ENCODE measurements at places on chromosomes 1 and 21. TPM values are rescaled to one million over a fixed set of nuclear protein-coding genes. Genes with fewer than 3 reads are reported as not detected.

SAMD13 gene
- 3.7 TPM for total RNA-seq

MYOG gene
- not detected for total RNA-seq

SYF2 gene
- 32.5 TPM for total RNA-seq

SIM2 gene
- 1.4 TPM for total RNA-seq

- peak; percentile 54 for DNase-seq
Measured at GRCh38 chr1:59146651-59147358, 150.1 kb upstream of the FGGY start.

- DNase-seq, result no peak
Measured at GRCh38 chr1:184061396-184062003, 10.0 kb downstream of the TSEN15 start.

GRCh38 chr1:226650236-226650841 is 88.7 kb downstream of the ITPKB start:
- no peak for DNase-seq

DNA sequence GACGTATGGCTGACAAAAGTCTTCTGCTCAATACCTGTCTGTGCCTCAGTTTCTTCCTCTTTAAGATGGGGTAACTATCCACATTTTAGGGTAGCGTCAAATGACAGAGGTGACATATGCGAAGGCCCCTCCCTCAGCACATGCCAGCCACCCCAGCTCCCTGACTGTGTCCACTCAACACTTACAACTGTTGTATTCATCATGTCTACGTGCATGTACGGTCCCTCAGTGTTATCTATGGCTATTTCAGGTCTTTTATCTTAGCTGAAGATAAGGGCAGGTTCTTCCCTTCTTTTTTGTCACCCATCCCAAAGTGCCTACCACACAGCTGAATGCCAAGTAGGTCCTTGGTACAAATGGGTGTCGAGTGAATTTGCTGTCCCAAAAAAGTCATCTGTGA is 8.3 kb upstream of the C1orf198 start:
- no peak for DNase-seq

- DNase-seq, result no peak
Measured at GRCh38 chr21:33789697-33790096, 125.9 kb downstream of the ATP5PO start.

DNA sequence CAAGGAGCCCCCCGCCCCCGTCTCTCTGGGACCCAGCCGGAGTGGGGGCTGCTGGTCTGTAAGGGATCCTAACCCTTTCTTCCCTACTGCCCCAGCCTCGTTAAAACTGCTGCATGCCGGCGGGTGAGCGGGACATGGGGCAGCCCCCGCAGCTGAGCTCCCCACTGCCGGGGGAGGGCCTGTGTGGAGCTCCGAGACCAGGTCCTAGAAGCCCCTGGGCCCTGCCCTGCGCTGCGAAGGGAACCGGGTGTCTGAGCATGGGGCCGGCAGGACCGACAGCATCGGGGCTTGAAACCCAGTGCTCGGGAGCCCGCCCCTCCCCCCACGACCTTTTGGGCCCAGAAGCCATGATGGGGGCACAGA is 9.2 kb upstream of the COL6A1 start:
- no peak for DNase-seq
